A549 (cell line): ENCODE measurements at places on chromosomes 16 and 17. TPM values are rescaled to one million over a fixed set of nuclear protein-coding genes. Genes with fewer than 3 reads are reported as not detected.

- no peak for DNase-seq
Measured at GRCh38 chr17:37079735-37080134, 131.0 kb downstream of the AATF start.

DNA sequence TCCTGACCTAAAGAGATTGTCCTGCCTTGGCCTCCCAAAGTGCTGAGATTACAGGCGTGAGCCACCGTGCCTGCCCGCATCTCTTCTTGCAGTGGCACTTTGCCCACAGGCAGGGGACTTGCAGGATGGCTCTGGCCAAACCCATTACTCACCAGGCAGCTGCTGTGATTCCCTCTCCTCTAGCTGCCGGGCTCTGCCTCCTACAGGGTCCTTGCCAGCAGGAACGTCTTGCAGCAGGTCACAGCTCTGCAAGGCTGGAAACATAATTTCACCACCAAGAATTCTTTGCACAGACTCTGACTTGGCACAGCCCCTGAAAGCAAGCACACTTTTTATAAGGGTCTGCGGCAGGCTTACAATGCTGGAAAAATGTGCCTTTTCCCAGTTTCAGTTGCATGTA is 20.3 kb downstream of the COX4I1 start:
- DNase-seq = peak; percentile 17

- DNase-seq = no peak
Measured at GRCh38 chr16:5895976-5896375, 798.4 kb upstream of the EEF2KMT start.

DNA sequence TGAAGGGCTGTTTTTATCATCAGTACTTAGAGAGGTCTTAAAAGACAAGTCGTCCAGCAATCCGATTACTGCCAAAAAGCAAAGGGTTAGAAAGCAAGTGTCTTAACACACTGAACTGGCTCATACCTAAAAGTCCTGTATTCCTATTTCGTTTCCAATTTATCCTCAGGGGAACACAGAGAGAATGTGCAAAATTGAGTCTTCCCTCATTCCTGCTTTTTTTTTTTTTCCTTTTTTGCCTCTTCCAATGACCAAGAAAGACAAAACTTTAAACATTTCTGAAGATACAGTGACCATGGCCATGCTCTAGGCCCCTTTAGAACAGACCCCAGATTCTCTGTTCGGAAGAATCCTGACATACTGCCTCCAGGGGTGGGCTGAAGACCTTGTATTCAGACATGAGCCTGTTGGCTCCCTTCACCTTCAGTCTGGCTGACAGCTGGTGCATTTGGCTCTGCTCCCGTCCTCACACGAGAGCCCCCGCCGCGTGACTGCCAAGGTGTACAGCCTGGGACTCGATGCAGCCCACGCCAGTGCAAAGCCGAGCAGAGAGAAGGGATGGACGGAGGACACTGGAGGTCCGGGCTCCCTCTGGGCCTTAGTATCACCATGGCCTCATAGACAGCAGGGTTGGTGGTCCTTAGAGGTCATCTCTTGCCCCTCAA is 47.0 kb downstream of the COTL1 start:
- no peak for DNase-seq

Gene IRF8
- polyA plus RNA-seq = 0.18 to 0.42 TPM (median 0.40 TPM) in 3 replicates
